ENCODE measurements at places on chromosomes 7 and 10.

GRCh38 chr10:21171197-21171935 is 274.3 kb upstream of the NEBL start:
- DNase-seq, result no peak

GRCh38 chr7:131042269-131043160 is 285.2 kb upstream of the MKLN1 start:
- DNase-seq, result no peak

DNA sequence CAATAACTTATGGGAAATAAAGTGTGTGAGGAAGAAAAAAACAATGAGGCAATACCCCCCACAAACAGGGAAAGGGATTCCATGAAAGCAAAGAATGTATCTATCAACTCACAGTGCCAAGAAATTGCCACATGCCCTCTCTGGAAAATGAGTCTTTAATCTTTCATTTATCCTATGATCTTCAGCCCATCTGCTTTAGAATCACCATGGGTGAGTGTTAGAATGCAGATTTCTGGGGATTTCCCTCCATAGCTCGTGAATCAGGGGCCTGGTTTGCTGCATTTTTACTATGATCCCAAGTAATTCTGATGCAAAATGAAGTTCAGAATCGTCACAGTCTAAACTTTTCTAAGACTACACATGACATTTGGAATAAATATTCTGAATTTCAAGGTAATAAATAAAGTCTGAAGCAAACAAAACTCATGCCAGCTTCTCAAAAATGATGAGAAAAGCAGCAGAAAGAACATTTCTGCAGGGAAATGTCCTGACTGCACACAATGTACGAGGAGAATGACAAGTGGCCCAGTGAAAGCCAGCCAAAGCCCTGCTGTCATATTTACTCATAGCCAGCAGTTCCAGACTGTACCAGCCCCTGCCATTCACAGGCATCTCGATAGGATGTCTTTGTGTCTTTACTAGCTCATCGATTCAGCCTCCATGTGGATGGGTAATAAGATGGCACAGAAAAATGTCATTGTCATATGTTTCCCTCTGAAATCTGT is 167.1 kb downstream of the ELMO1 start:
- no peak for DNase-seq

DNA sequence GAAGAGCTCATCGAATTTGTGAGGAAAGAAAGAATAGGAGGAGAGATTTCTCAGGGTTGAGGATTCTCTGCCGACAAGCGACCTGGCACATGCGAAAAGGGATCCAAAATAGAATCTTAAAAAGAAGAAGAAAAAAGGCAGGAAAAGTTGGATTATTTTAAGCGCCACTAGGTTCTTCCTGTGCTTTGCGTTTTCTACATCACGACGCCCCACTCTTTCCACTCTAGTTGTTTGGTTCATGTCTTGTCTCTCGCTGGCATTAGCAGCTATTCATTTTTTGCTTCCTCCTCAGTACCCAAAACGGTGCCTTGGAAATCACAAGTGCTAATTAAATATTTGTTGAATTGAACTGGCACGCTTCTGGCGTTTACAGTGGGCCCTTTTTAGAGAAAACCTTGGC is 674 bp upstream of the FRA10AC1 start:
- DNase-seq, result no peak

DNA sequence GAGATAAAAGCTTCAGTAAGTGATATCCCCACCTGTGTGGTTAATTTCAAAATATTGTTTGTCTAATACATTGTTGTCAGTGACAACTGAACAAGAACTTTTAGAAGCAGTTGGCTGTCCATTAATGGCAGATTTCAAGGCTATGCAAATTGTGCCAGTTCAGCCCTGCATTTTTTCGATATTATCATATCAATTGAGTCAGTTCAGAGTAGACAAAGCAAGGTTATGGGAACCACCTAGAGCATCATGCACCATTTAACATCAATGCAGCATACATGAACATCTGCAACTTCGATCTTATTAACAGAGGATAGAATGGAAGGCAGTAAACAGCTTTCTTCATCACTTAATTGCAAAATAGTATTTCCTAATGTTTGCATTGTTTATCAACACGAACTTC is 180.7 kb upstream of the KAT6B start:
- no peak for DNase-seq

- DNase-seq, result no peak
Observed at GRCh38 chr7:11403781-11404180, 428.2 kb downstream of the THSD7A start.

DNA sequence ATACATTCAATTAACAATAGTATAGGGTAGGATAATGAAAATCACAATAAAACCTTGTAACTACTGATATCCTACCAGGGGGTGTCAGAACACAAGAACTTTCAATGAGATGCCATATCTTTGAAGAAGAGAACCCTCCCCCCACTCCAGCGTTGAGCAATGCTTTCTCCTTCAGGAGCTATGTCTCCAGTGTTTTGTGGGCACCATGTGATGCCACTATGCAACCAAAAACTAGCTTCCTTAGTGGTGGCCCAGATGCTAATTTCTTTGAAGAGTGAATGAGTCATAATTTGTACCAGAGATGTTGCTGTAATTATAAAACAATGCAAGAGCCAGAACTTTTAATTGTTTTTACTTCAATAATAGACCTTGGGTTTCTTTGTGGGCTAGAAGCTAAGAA is 76.0 kb upstream of the ADO start:
- DNase-seq, result no peak

DNA sequence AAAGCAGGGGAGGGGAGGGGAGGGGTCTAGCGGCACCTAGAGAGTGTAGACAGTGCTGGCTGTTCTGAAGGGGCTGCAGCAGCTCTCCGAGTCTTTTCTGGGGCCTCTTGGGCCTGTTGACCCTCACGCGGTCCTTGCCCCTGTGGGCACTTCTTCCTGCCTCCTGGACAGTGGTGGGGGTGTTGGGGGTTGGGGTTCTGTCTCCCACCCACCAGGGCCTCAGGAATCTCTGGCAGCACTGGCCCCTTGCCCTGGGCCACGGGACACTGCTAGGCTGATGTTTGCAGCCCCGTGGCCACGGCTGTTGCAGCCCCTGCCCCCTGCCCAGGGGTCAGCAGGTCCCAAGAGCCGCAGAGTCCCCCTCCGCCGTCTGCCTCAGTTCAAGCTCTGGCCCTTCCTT is 68.9 kb upstream of the INPP5A start:
- DNase-seq, result no peak

GRCh38 chr10:105509517-105509916 is 868.4 kb downstream of the SORCS3 start:
- DNase-seq, result no peak

DNA sequence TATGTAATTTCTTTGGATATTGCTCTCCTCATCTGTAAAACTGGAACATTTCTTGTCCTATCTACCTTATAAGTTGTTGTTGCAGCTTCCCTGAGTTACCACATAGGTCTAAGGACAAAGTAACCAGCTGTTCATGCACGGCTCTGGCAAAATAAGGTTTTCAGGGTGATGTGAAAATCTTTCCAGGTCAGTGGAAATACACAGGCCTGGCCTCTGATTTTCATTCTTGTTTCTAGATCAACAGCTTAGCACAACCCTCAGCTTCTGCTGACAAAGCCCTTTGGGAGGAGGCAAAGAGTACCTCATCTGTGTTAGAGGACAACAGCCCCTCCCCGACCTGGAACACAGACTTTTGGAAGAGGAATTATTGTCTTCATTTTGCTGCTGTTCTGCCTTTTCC is 117.5 kb upstream of the AGK start:
- no peak for DNase-seq

DNA sequence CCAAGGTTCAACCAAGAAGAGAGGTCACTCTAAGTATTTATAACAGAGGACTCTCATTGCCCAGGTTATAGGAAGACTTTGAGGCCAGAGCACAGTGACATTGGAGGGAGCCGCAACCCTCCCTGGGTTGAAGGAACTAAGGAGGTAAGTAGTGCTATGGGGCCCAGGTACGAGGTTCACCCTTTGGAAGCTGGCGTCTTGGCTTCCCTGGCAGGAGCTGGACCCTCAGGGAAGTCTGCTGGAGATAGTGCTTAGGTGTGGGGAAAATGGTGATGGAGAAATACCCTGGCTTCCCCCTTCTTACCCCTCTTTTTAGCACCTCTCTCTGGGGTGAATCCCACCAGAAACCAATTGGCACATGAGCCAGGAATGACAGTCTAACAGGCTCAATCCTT is 317.9 kb upstream of the ZNF32 start:
- no peak for DNase-seq

DNA sequence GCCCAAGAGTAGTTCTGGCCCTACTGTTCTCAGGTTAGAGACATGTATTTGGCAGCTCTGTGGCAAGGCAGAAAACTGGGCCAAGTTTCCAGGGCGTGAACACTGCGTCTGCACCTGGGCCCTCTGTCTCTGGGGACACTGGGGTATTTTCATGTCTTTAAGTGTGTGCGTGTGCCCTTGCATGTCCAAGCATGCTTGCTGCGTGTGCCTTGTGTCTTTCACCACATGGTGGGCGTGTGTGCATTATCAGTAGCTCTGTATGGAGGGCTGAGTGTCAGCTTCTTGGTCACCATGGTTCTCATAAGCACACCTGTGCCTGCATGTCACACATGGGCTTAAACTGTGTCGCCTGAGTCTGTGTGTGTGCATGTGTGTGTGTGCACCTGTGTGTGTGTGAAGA is 69.3 kb downstream of the HIPK2 start:
- DNase-seq, result no peak

DNA sequence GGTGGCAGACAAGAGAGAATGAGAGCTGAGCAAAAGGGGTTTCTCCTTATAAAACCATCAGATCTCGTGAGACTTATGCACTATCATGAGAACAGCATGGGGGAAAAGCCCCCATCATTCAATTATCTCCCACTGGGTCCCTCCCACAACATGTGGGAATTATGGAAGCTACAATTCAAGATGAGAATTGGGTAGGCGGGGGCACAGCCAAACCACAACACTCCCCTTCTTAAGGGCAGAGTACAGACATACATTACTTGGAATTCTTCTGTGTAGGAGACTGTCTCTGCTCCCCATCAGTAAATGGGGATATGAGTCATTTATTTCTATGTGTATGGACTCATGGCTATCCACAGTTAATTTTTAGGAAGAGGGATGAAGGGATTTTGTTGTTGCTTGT is 31.2 kb downstream of the FAM171A1 start:
- no peak for DNase-seq

- DNase-seq, result no peak
Observed at GRCh38 chr10:132833421-132834111, 47.6 kb upstream of the NKX6-2 start.

GRCh38 chr7:2936301-2936700 is 92.2 kb upstream of the GNA12 start:
- DNase-seq, result no peak

GRCh38 chr10:33661580-33662336 is 327.3 kb upstream of the NRP1 start:
- no peak for DNase-seq

DNA sequence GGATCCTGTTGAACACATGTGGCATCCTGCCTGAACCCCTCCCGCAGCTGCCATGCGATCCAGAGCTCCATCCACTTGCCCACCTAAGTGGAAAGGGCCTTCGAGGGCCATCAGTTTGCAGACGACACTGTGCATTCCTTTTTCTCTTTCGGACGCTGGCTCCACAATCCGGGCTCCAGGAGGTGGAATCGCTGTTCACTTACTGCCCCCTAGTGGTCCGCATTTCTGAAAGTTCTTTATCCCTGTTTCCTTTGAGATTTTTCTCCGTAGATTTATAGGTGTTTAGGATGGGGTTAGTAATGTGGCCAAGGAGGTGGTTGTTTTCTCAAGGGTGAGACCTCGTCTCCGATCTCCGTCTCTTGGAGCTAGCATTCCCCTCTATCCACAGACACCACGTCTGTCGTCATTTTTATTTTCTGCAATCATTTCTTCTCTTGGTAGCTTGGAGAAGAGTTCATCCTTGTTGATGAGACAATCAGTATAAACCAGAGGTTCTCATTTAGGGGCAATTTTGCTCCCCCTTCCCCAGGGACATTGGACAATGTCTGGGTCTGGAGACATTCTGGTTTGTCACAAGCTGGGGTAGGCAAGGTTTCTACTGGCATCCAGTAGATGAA is 204.6 kb downstream of the ARHGAP21 start:
- DNase-seq, result no peak

- DNase-seq, result no peak
Observed at GRCh38 chr10:7700577-7701125, 2.5 kb upstream of the ITIH2 start.

GRCh38 chr7:71826141-71826540 is 586.0 kb downstream of the CALN1 start:
- DNase-seq, result no peak

DNA sequence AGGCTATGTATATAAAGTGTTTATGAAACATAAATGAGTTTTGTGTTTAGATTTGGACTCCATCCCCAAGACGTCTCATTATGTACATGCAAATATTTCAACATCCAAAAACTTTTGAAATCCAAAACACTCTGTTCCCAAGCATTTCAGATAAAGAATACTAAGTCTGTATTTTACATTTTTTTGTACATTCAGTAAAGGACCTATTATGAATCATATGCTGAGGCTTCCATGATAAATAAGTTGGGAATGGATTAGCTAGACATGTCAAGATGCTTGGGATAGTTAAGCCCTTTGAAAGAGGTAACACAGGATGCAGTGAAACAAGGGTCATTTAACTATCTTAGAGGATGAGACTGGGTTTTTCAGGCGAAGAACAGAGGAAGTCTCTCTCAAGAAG is 262.9 kb downstream of the SNX13 start:
- DNase-seq, result no peak

Measured in stimulated activated CD4-positive, alpha-beta T cell treated with anti-CD3 and anti-CD28 coated beads, Interleukin-15, amount 100 ng/mL, for 1 hour (primary cell).